Naive thymus-derived CD8-positive, alpha-beta T cell (primary cell): ENCODE measurements at places on chromosomes 2 and 18. TPM values are rescaled to one million over a fixed set of nuclear protein-coding genes. Genes with fewer than 3 reads are reported as not detected.

DNA sequence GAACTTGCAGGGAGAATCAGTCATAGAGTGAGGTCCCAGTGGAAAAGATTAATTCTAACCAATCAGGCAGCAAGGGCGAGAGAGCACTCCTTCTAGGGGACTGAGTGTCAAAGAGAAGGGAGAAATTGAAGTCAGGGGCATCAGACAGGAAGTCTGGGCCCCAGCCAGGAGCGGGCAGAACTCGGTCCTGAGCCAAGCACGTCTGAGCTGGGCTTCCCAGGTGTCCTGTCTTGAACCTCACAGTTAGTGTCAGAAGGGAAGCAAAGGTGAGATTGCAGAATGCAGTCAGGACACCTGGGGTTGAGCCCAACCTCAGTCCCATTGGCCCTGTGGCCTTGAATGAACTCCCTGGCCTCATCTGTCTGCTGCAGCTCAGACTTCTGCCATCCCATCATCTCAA is 220.9 kb downstream of the SMAD2 start:
- peaks cover 12% of the 10 kb centered on the region for H3K27me3 ChIP-seq
- no peak for DNase-seq
- no peak overlapping the region for H3K4me3 ChIP-seq

Gene ASXL3
- total RNA-seq: not detected

DNA sequence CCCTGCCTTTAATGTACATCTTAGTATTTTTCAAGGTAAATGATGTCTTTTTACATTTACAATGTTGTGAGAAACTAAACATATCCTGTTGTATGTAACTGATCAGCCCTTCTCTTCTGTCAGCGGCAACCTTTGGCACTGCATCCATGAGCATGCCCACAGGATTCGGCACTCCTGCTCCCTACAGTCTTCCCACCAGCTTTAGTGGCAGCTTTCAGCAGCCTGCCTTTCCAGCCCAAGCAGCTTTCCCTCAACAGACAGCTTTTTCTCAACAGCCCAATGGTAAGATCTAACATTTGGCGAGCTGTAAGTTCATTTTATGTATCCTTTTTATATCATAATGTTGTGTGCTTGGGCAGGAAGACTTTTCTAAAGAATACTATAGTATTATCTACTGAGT is 46.9 kb upstream of the SCYGR2 start:
- DNase-seq: no peak
- peaks cover 1% of the 10 kb centered on the region for H3K4me1 ChIP-seq
- no peaks in the 10 kb centered on the region for H3K27me3 ChIP-seq
- H3K36me3 ChIP-seq: peaks cover 75% of the 10 kb centered on the region

- H3K27me3 ChIP-seq: no peaks in the 10 kb centered on the region
- DNase-seq: no peak
- H3K27ac ChIP-seq: no peak overlapping the region
- no peaks in the 10 kb centered on the region for H3K4me1 ChIP-seq
These were observed 482.0 kb downstream of the ZNF516 start for GRCh38 chr18:76013057-76013456.

- H3K36me3 ChIP-seq: peaks cover 2% of the 10 kb centered on the region
- H3K27me3 ChIP-seq: peaks cover 62% of the 10 kb centered on the region
- H3K27ac ChIP-seq: no peak overlapping the region
- no peak for DNase-seq
- no peak overlapping the region for H3K4me3 ChIP-seq
These were observed 6.8 kb downstream of the ADCYAP1 start for GRCh38 chr18:911486-911885.

Gene SPR
- 0.52 TPM for total RNA-seq

Gene PDE1A
- not detected for total RNA-seq

DNA sequence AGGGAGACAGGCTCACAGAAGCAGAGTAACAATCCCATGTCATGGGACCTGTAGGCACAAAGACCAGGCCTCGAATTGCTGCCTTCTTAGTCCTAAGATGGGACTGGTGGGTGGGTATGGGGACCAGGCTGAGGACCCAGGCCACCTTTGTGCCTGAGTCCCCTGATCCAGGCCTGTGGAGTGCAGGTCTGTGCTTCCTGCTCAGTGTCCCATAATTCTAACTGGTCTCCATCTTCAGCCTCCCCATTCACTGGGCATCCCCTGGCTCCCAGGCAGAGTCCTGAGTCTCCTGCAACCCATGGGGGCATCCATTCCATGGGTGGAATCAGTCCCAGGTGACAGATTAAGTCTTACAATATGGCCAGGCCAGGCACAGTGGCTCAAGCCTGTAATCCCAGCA is 83.9 kb downstream of the SMAD7 start:
- H3K27ac ChIP-seq: no peak overlapping the region
- H3K36me3 ChIP-seq: no peaks in the 10 kb centered on the region
- no peaks in the 10 kb centered on the region for H3K27me3 ChIP-seq
- no peak overlapping the region for H3K4me3 ChIP-seq

- DNase-seq: no peak
- H3K36me3 ChIP-seq: no peaks in the 10 kb centered on the region
- no peaks in the 10 kb centered on the region for H3K27me3 ChIP-seq
- H3K27ac ChIP-seq: no peak overlapping the region
These were observed 7.3 kb upstream of the WDR33 start for GRCh38 chr2:127818241-127818640.

Gene NTSR2
- not detected for total RNA-seq

DNA sequence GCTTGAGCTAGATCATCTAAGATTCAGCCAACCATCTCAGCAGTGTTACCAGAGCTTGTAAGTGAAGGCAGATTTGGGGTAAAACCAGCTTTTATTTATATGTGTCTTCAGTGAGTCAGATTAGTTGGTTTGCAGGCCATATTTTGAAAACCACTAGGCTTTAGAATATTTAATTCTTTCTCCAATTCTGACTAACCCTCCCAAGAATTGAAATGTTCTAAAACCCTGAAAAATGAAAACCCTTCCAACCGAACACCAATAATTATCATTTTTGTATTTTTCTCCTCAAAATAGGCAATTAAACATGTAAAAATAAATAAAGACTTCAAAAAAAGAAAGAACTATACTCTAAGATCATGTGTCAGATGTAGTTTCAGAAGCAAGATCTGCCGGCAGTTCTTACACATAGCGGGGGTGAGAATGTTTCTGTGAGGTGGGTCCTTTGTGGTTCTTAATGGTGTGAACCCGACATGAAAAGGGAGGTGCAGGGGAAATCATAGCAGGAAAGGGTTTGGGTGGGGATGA is 14.2 kb downstream of the PLEK start:
- no peaks in the 10 kb centered on the region for H3K27me3 ChIP-seq
- peak overlapping the region; percentile 10 for H3K27ac ChIP-seq
- peaks cover 85% of the 10 kb centered on the region for H3K4me1 ChIP-seq
- DNase-seq: no peak
- no peaks in the 10 kb centered on the region for H3K36me3 ChIP-seq
- peak overlapping the region; percentile 74 for H3K4me3 ChIP-seq

GRCh38 chr2:106020821-106021661 is 173.1 kb downstream of the UXS1 start:
- H3K4me1 ChIP-seq: peaks cover 34% of the 10 kb centered on the region
- no peaks in the 10 kb centered on the region for H3K27me3 ChIP-seq
- no peak overlapping the region for H3K4me3 ChIP-seq
- no peak for DNase-seq
- H3K27ac ChIP-seq: peak overlapping the region; percentile 58

DNA sequence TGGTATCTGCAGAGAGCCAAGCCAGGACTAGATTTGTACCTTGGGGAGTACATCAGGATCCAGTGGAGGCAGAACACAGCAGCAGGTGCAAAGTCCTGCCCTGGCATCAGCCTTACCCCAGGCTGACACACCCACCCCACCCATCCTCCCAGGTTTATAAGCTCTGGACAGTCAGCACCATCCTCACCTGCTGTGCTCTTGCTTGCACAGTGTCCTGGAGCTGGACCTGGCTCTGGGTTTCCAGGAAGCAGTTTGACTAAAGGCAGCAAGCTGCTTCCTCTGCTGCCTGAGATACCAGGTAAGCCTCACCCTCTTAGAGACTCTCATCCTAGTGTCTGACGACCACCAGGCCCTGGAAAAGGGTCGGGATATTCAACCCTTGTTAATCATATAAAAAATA is at the start of gene SULT1C3:
Gene SULT1C3 (plus strand): TSS at position 183 of the 400 bp plus-strand sequence. CDS start 7,227 bp downstream, outside the sequence.
- no peaks in the 10 kb centered on the region for H3K36me3 ChIP-seq
- no peaks in the 10 kb centered on the region for H3K27me3 ChIP-seq
- DNase-seq: no peak
- H3K4me3 ChIP-seq: no peak within 1 kb of the TSS

Gene TIA1
- 202 TPM for total RNA-seq

Gene TMEM200C
- not detected for total RNA-seq

DNA sequence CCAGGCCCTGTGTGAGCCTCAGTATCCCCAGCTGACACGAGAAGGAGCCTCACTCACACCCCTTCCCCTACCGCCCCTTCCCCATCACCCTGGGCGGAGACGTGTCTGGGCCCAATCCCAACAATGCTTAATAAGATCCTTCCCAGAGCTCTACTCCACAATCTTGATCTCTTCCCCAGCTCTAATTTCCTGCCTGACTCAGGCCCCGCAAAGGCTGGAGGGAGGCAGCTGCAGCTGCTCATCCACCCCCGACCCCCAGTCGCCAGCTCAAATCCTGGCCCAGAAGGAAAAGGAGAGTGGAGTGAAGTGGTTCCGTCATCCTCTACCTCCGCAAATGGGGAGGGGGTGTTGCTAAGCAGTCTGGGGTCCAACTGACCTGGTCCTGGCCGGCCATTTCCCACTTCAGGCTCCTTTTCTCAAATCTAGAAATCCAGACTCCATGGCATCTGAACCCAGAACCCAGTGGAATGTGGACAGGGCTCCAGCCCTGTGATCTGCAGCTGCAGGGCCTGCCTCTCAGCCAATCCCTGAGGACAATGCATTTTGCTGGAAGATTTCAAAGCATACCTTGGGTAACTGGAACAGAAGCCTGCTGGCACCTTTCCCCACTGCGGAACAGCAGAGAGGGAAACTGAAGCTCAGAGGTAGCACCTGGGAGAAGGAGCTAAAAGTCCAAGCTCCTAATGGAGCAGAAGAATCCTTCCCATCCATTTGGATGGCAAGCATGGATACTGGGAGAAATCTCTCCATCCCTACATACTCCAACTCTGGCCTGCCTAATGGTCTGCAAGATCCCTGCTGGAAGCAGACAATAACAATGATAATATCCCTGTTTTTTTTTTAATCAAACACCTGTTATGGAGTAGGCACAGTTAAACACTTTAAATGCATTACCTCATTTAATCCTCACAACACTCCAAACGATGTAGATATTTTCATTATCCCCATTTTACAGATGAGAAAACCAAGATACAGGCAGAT is 5.6 kb upstream of the TNS1 start:
- peaks cover 10% of the 10 kb centered on the region for H3K4me1 ChIP-seq
- peaks cover 49% of the 10 kb centered on the region for H3K27me3 ChIP-seq
- DNase-seq: no peak
- H3K4me3 ChIP-seq: no peak overlapping the region

Gene TSPYL6
- not detected for total RNA-seq

GRCh38 chr2:163155279-163155883 is 316.8 kb upstream of the KCNH7 start:
- H3K36me3 ChIP-seq: no peaks in the 10 kb centered on the region
- H3K27me3 ChIP-seq: no peaks in the 10 kb centered on the region
- H3K27ac ChIP-seq: no peak overlapping the region
- H3K4me3 ChIP-seq: no peak overlapping the region
- H3K4me1 ChIP-seq: no peaks in the 10 kb centered on the region

DNA sequence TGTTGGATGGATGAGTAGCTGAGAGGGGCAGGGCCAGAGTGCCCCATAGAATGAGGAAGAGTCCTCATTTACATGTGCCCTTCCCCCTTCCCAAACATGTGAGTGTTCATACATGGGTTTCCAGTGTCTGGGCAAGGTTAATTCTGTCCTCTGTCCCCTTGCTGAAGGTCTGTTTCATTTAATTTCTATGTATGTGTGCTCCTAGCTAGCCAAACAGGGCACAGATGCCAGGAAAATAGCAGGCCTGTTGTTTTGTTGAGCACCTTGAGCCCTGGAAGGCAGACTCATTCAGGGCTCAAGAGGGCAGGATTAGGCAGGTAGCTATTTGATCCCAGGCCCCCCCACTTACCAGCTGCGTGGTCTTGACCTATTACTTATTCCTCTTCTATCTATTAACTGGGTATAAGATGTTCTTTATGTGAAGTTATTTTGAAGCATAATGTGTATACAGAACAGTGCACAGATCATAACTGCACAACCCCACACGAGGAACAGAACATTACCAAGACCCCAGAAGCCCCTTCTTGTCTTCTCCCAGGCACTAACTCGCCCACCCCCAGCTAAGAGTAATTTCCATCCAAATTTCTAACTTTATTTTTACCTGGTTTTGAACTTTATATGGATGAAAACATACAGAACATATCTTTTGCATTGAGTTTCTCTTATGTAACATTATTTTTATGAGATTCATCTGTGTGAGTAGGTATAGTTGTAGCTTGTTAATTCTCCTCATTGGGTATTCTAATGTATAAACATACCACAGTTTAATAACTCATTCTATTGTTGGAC is 164.3 kb downstream of the RPIA start:
- peaks cover 12% of the 10 kb centered on the region for H3K27me3 ChIP-seq
- no peak overlapping the region for H3K4me3 ChIP-seq
- H3K36me3 ChIP-seq: peaks cover 3% of the 10 kb centered on the region
- DNase-seq: no peak
- H3K27ac ChIP-seq: no peak overlapping the region

DNA sequence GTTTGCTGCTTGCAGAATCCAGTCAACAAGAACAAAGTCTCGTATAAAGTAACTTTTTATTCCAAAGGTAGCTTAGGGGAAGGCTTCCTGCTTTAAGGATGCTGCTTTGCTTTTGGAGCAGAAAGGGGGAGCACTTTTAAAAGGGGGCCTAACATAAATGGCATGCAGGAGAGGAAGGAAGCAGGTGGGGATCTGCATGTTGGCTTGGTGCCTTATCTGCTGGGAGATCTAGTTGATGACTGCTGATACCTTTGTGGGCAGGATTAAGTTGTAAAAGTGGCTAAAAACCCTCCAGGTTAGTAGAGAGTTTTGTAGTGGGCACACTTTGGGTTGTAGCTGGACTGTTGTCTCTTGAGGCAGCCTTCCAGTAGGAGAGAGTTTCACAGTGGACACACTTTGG is 22.5 kb downstream of the UBR3 start:
- H3K27ac ChIP-seq: peak overlapping the region; percentile 74
- no peak for DNase-seq
- peaks cover 65% of the 10 kb centered on the region for H3K4me1 ChIP-seq
- H3K36me3 ChIP-seq: peaks cover 28% of the 10 kb centered on the region

GRCh38 chr2:235698028-235698427 is 204.2 kb downstream of the AGAP1 start:
- H3K27ac ChIP-seq: no peak overlapping the region
- H3K27me3 ChIP-seq: peaks cover 3% of the 10 kb centered on the region
- no peaks in the 10 kb centered on the region for H3K36me3 ChIP-seq
- DNase-seq: no peak
- H3K4me1 ChIP-seq: no peaks in the 10 kb centered on the region
- no peak overlapping the region for H3K4me3 ChIP-seq

DNA sequence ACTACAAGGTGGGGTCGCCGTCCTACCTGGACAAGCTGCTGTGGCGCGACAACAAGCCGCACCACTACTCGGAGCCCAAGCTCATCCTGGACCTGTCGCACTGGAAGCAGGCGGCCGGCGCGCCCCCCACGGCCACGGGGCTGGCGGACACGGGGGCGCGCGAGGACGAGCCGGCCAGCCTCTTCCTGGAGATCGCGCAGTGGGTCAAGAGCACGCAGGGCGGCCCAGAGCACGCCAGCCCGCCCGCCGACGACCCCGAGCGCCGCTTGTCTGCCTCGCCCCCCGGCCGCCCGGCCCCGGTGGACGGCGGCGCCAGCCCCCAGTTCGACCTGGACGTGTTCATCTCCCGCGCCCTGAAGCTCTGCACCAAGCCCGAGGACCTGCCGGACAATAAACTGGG is 90.4 kb downstream of the MRO start:
- no peak overlapping the region for H3K4me3 ChIP-seq
- no peak for DNase-seq
- no peaks in the 10 kb centered on the region for H3K36me3 ChIP-seq
- H3K27me3 ChIP-seq: peaks cover 12% of the 10 kb centered on the region
- no peak overlapping the region for H3K27ac ChIP-seq
